ENCODE measurements at places on chromosomes 3 and 15.

DNA sequence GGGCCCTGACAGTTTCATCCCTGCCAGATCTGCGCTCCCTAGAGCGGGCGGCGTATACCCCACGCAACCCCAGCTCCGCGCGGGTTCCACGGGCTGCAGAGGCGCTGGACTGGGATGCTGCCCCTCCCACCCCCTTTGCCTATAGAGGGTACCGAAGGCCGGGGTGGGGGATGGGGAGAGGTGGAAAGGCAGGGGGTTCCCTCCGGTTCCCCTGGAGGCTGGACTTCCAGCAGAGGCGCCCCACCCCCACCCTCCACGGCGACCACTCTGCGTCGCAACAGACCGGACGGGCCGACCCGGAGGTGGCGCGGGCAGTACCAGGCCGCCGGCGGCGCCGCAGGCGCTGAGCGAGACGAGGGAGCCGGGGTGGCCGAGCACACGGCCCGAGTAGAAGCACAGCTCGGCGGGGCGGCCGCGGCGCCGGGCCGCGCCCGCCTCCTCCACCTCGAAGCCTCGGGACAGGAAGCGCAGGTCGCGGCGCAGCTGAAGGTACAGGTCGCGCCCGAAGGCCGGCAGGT is 995 bp downstream of the ADAMTS17 start:
- DNase-seq, result no peak

- DNase-seq, result no peak
These were observed 263.8 kb upstream of the UBE2E2 start for GRCh38 chr3:22939349-22939748.

- no peak for DNase-seq
These were observed 34.8 kb downstream of the LINGO1 start for GRCh38 chr15:77597804-77598453.

DNA sequence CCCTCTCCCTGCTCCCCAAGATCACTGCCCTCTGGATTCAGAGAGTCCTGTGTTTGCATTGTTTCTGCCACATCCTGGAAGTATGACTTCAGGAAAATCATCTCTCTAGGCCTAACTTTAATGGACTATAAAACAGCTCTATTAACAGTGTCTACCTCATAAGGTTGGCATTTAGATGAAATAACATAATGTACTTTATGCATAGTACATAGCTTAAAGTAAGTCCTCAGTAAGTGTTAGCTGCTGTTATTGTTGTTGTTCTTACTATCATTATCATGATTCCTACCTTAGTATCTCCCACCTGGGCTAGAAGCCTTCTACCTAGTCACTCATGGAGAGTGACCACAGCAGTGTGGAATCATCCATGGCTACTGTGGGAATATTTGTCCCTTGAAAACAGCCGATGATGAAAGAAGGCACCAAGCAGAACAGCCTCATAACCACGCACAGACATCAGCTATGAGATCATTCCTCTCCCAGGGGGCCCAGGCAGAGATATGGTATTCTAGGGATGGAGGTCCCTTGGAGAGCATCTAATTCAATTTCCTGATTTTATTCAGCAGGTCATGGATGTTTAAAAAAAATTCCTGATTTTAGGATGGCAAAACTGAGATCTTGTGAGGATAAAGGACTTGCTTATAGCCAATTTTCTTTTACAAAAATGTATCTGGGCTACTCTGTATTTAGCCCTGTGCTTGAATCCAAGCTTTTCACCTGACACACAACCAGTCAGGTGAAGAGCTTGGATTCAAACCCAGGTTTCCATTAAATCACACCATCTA is 1.9 kb downstream of the FSD2 start:
- no peak for DNase-seq

DNA sequence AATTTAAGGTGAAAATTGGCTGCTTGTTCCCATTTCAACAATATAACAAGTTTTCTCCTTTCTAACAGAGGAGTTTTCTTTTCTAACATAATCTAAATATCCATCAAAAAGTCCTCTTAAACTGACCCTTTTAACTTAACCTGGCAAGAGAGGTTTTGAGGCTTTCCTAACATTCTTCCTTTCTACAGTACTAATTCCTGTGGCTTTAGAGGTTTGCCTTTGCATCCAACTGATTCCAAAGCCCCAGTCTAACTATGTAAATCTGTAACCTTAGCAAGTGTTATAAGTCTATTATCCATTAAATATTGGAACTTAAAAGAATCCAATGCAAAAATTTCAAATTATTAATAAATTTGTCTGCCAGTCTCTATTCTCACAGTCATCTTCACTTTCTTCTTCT is 134.1 kb downstream of the ISL2 start:
- no peak for DNase-seq

- no peak for DNase-seq
These were observed 39.0 kb downstream of the MAPK6 start for GRCh38 chr15:52057996-52058395.

- no peak for DNase-seq
These were observed 116.1 kb downstream of the FAM43A start for GRCh38 chr3:194801461-194802432.

DNA sequence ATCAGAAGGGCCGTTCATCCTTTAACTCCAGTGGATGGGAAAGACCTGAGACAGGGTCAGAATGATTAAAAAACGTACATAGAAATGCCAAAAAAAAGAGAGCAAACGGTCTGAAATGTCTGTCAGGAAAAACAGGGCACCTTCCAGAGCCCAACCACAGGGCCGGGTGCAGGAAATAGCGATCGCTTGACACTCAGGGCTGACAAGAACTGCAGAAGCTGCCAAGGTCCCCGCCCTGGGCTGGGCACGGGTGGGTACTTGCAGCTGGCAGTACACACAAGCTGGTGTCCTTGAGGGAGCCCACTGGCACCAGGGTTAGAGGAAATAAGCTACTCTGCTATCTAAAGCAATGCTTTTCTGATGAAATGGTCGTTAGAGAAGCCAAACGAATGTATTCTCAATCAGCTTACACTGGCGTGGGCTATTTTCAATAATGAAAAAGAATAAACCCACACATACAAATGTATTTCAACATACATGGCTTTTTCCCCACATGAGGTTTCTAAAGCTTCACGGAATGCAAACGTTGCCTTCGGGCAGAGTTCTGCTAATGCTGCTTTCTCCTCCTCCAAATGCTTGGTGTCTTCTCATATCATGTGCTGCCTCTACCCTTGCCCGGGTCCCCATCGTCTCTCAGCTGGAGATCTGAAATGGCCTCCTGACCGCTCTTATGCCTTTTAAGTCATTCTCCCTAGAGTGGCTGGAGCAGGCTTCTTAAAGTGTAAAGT is 15.6 kb downstream of the FRMD4B start:
- no peak for DNase-seq
